IPS DF 19.7 (cell line): ENCODE measurements at places on chromosomes 7 and 10.

DNA sequence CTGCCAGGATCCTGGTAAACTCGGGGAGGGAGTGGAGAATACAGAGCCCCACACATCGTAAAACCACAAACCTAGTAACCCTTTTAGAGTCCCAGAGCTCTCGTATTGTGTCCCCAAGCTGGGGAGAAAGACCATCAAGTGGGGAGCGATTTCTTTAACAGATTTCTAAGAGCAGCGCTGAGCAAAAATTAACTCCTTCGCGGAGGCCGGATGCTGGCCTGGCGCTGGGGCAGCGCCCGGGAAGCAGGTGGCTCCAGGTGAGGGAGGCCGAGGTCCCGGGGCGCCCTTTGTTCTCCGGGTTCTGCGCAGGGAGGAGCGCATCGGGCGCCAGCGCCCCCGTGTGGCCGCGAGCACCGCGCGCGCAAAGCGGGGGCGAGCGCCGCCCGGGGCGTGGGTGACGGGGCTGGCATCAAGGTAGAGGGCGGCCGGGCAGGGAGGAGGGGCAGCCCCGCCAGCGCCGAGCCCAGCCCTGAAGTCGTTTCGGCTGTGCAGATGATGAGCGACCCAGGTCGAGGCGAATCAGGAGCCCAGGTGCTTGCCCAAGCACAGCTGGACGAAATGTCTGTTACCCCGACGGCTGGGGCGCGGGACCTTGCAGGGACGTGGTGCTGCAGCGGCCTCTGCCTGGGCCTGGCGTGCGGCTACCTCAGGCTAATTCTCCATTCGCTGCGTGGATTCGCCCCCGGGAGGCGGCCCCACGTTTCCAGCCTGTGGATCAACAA is 10.4 kb upstream of the FGFR2 start:
- no peak for DNase-seq

- DNase-seq: no peak
Observed at GRCh38 chr10:24453404-24453830, 244.5 kb downstream of the KIAA1217 start.

DNA sequence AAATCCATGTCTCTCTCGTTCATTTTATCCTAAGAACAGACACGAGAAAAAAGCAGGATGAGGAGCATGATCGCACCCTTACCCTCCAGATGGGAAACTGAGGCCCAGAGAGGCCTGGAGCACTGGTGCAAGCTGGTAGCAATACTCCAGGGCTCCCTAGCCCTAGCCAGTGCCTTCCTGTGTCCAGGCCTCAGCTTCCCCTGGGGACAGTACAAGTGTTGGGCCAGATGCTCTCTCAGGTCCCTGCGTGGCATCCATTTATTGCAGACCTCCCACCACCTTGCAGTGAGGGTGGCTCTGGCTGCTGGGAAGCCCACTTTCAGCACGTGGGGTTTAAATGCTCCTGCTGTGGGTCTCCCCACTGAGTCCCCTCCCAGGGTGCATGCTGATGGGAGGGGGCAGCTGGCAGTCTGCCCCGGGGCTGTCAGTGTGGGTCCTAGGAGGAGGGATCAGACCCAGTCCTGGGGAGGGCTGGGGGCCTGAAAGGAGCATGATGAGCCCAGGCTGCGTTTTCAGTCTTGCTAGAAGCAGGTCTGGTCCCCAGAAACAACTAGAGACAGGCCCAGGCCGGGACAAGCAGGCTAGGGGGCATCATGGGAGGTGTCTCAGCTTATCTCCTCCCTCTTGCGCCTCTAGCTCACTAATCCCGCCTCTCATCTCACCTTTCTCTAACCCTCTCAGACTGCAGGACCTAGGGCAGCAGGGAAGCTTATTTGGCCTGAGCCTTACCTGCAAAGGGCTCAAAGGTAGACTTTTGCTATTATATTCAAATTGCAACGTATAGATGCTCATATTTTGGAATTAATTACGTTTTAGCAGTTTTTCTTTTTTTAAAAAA is 662 bp upstream of the PPIF start:
- peak; percentile 50 for DNase-seq

GRCh38 chr10:6279540-6280267 is 77.0 kb downstream of the PFKFB3 start:
- DNase-seq: no peak

- DNase-seq: no peak
Observed at GRCh38 chr7:15784694-15785030, 98.2 kb upstream of the MEOX2 start.

DNA sequence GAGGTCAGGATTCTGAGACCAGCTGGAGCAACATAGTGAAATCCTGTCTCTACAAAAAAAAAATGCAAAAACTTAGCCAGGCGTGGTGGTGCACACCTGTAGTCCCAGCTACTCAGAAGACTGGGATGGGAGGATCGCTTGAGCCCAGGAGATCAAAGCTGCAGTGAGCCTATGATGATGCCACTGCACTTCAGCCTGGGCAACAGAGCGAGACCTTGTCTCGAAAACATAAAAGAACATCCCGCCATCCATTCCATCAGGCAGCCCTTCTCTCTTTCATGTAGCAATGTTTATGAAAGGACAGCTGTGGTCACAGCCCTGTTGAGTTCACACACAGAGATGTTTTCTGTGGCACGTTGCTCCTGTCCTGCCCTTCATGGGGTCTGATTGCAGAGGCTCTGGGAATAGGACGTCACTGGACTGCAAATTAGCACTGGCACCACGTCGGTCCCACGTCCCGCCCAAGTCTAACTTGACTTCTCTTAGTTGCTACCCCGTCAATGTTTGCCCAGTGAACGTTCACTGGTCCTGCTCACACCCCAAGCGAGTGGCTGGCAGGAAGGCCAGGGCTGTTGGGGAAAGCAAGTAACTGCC is 64.5 kb upstream of the MYL10 start:
- no peak for DNase-seq

DNA sequence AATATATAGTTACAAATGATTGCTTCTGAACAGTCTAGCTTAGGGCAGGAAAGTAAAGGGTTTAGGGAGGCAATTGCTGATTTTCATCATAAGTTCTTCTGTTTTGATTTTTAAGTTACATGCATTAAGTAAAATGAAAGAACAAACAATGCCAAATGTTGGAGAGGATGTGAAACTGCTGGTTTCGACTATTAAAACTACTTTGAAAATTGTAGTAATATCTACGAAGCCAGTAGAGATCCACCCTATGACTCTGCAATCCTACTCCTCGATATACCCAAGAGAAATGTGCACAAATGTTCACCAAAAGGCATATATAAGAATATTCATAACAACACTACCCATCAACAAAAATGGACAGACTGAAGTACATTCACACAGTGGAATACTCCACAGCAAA is 24.3 kb downstream of the PDZD8 start:
- no peak for DNase-seq

DNA sequence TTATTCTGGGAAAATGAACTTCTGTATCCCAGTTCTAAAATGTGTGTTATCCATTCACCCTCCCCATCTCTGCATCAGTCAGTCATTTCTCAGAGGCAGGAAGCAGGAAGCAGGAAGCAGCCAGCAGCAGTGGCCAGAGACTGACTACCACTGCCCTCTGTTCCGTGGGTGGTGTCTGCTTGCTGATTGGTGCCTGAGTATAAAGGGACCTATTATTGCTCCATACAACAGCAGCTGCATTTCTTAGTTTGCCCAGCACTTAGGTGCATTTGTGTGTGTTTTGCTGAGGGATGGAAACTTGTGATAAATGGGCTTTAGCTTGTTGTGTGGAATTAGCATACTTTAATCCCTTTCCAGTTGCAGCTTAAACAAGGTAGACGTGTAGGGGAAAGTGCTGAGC is 582.2 kb downstream of the SORCS1 start:
- DNase-seq: no peak

DNA sequence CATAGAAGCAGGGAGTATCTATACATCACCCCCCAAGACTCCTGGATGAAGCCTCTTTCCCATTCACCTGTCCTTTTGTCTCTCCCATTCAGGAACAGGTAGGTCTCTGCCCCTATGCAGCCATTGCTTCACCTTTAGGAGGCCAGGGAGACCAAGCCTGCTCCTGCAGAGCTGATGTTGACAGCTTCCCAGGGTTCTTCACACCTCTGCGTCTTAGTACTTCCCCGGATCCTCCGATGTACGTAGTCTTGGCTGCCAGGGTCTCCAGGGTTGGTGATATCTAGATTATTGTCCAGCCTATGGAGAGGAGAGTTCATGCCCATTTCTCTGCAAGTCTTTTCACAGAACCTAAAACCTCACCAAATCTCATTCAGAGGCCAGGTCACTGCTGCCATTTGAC is 365.7 kb upstream of the KLF6 start:
- no peak for DNase-seq

- no peak for DNase-seq
Observed at GRCh38 chr7:66837007-66837406, 84.0 kb upstream of the TMEM248 start.

- no peak for DNase-seq
Observed at GRCh38 chr7:75809396-75809795, 4.2 kb downstream of the CCL24 start.

DNA sequence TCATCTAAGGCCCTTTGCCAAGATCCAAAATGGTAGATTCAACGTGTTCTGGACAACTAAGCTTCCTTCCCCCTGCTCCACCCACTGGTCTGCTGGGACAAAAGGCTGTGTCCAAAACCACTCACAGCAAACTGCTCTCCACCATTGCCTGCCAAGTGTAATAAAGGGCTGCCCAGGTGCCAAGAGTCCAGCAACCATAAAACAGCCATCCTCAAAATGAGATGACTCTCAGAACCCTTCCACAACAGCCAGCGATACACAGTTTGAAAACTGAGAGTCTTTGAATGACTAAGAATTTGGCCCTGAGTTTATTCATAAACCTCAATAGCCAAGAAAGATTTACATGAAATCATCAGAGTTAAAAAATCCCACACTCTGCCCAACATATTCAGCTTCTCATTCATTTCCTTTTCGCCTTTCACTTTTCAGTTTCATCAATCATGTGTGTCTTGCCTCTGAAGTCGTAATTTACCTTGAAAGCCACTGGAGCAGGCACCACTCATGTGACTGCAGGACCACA is 658.1 kb upstream of the MGMT start:
- no peak for DNase-seq

- DNase-seq: no peak
Observed at GRCh38 chr7:6136475-6136874, 105.3 kb downstream of the ANKRD61 start.

- no peak for DNase-seq
Observed at GRCh38 chr10:35564341-35564968, 40.7 kb upstream of the GJD4 start.

DNA sequence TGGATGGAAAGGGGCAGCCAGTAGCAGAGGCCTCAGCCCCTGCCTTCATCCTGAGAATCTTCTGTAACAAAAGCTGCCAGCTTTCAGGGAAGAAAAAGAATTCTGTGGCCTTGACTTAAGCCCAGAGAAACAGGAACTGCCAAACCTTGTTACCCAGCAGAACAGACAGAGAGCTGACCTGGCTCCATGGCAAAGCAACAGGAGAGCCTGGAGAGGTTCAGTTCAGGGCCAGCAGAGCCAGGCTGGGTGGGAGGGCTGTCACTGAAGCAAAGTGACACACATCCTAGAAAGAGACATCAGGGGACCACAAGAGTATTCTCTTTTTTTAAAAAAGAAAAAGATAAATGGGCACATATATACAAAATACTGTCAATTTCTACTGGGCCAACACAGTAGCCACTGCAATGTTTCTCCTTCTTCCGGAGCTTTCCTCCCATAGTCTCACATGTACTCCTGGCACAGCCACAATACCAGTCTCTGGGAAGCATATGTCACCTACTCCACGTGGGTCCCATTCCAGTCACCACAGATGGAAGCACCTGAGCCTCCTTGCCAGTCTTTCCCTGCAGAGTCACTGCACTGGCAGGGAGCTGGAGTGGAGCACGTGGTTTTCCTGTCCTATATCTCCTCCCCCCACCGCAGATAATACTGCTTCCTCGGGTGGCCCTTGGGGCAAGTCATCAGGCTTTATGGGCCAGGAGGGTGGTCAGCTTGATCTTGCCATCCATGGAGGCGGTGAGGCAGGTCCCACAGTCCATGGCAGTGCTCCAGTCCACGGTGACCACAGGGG is 15.2 kb upstream of the CYREN start:
- DNase-seq: no peak
